ENCODE measurements at places on chromosomes 3 and 15.

DNA sequence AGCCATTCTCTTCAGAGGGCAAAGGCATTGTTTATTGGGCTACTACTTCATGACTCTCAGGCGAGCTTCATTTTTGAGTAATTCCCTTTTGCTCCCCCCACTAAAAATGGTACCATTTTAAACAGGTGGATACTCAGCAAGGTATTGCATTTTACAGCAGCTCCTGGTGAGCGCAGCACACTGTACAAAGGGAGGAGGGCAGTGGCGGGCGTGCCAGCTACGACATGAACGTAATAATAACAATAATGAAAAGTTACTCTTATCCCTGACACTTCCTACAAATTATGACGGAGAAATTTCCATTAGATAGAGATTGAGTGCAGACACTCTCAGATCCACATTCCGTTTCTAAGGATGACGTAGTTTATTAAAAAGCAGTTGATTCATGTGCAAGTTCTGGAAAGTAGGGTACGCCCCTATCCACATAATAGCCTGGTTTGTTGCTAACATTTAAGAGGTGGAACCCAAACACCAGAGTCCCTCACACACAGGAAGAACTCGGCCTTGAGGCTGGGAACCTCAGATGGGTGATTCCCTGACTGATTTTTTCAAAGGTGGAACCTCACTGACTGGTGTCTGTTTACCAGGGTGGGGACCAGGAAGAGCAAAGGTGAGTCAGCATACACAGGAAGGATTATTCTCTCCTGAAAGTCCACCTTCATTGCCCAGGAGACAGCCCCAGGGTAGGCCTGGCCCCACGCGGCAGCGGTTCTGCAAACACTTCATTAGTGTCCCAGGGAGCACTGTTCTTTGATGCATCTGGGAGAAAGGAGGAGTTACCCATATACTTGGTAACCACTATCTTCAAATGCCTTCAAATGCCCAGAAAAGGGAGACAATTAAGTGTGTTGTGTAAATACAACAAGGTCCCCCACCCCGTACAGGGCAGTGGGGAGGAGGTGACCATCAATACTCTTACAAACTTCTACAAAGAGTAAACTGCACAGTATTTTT lies 69.9 kb downstream of the LDHAL6B start:
- ATAC-seq = no peak

- no peak for ATAC-seq
Observed at GRCh38 chr3:50275141-50275995, 3.5 kb upstream of the LSMEM2 start.

GRCh38 chr15:43390723-43391122 lies 19.8 kb downstream of the TUBGCP4 start:
- ATAC-seq = no peak

DNA sequence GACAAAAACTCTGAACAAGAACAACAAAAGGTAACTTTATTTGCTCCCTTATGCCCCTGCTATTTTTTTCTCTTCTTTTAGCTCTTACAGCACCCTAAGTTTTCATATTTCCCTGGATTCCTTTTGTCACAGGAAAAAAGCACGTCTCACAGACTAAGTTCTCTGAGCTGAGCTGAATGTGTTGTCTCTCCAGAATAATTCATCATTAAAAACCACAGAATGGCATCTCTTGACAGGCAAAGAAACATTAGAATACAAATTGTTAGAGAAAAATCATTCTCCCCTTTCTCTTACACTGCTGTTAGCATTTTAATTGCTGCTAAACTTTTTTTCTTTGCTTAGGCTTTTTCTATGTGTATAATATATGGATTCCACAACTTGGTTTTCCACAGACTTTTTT lies 48.7 kb upstream of the SECISBP2L start:
- no peak for ATAC-seq

- ATAC-seq = no peak
Observed at GRCh38 chr3:155363690-155364070, 70.2 kb upstream of the STRIT1 start.

DNA sequence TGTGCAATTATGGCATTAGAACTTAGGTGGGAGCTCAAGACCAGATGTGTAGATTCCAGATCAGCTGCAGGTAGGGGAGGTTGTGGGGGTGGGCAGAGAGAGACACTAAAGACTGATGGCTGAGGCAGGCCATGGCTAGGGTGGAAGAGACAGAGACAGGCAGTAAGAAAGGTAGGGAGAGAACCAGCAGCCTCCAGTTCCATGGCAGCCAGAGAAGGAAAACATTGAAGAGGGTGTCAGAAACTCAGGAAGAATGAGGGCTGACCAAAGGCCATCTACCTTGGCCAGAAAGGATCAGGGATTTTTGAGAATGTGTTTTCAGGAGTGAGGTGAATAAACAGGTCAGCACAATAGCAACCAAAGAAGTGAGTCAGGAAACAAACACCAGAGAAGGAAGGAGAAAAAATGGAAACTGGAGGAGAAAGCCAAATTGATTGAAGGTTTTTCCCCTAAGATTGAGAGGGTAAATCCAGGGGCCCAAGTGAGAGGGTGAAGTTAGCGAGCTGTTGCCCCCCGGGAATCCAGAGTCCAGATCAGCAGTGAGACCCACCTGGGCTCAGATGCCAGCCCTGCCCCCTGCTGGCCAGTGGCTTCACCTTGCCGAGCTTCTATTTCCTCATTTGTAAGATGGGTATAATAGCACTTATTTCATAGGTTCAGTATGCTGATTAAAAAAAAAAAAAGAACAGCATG lies 41.0 kb downstream of the ABHD2 start:
- ATAC-seq = peak; percentile 56

DNA sequence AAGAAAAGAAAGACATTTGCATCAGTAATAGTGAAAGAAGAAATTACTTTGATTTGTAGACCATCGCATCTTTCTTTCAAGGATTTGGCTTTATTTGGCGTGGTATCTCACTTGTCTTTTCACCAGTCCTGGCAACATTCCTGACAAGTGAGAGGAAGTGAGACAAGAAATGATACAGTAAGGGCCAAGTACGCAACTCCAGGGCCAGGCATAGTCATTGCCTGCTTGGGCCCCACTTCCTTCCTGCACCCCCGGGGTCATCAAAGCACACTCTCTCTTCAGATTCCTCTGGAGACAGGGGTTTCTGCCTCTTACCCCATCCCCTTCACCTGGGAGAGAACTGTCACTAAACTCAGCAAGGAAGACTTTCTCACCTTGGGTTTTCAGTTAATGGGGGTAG lies 55.1 kb downstream of the CD47 start:
- no peak for ATAC-seq

- no peak for ATAC-seq
Observed at GRCh38 chr3:62084558-62084957, 288.8 kb downstream of the FEZF2 start.

- ATAC-seq = peak; percentile 17
Observed at GRCh38 chr3:57756528-57757401, 656 bp downstream of the SLMAP start.

- ATAC-seq = no peak
Observed at GRCh38 chr3:85627932-85628331, 669.1 kb downstream of the CADM2 start.

GRCh38 chr15:90211440-90212143 lies 10.5 kb downstream of the SEMA4B start:
- no peak for ATAC-seq

DNA sequence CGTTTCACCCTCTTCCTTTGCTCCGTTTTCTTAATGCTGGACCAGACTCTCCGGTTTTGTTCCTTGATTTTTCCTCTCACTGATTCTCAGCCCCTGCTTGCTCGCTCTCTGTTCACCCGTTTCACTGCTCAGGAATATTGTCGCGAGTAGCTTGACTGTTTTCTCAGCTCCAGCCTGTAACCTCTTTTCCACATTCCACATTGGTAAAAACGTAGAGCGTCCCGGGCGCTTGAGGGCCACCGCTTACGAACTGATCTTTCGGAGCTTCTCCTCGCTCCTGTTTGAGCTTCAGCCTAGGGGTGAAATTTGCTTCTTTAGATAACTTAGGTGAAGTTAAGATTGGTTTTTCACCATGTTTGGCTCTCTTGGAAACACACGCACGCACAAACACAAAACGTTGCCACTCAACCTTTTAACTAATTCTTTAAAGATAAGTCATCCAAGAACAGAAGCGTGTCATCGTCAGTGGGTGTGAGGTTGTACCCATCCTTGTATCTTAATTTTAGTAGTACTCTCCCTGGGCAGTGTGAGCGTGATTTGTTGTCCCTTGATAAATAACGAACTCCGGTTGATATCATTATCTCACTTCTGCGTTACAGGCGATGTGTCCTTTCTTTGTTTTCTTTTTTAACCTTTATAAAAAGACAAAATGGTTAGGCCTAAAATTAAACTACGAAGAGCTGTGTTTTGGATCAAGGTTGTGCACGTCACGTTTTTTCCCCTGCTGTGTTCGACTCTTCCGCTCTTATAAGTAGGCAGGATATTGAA lies 1.0 kb downstream of the PAK2 start:
- peak; percentile 47 for ATAC-seq

- no peak for ATAC-seq
Observed at GRCh38 chr3:31529421-31529820, 3.3 kb upstream of the STT3B start.

DNA sequence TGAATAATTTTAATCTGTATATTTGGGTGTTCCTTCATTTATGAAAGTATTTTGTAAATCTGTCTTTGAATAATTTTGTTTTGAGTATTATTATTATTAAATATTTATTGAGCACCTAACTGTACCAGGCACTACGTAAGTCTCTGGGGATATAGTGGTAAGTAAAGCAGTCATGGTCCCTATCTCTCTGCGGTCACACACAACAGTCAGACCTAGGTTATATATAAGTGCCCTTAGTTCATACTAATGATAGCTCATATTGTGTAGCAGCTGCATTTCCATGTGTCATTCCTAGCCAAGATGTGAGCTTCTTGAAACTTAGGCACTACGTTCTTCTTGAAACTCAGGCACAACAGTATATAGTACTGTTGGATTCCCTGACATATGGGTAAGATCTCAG lies 12.4 kb downstream of the NKTR start:
- no peak for ATAC-seq

DNA sequence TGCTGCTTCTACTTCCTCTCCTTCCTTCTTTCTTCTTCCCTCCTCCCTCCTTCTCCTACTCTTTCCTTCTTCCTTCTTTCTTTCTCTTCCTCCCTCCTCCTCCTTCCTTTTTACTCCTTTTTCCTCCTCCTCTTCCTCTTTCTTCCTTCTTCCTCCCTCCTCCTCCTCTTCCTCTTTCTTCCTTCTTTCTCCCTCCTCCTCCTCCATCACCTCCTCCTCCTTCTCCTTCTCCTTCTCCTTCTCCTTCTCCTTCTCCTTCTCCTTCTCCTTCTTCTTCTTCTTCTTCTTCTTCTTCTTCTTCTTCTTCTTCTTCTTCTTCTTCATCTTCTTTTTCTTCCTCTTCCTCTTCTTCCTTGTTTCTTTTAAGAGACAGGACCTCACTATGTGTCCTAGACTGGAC lies 224.0 kb downstream of the NR2F2 start:
- ATAC-seq = no peak

DNA sequence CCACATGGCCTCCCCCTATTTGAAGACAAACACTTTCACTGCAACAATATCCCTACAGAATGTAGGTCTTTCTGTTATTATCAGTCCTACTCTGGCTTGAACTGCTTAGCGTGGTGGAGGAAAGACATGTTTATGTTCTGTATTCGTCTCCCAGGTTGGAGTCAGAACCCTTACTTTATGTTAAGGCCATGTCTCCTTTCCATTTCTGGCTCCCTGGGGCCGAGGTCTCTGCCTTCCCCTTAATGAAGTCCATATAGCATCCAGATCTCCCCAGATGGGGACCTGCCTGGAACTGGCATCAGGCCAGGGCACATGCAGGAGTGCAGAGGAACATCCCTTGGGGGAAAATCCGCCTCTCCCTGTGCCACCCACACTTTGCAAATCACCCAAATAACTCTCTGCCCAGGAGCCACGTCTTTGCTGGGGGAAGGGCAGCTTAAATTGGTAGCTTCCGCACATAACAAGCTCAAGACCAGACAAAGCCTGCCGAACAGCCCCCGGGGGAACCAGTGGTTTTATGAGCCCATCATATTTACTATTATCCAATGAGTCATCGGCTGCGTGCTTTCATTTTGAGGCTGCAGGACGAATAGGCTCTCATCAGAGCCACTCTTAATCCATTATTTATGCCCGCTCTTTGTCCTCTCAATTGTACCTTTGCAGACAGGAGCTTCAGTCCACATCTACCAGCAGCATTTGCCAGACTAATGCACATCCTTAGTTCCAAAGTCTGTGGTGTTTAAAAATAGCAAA lies 237.0 kb downstream of the UACA start:
- ATAC-seq = peak; percentile 18
